ENCODE measurements at places on chromosomes 11 and 22.

GRCh38 chr11:2751523-2752203, 51.9 kb upstream of the KCNQ1OT1 start:
- DNase-seq: no peak

GRCh38 chr22:22936180-22936914, 48.7 kb downstream of the IGLL5 start:
- DNase-seq: no peak

GRCh38 chr11:66728693-66729385, at the start of gene SPTBN2:
Gene SPTBN2, minus strand, starts transcription at chr11:66729216. Its CDS starts 7,976 bp downstream, at chr11:66721240.
- no peak for DNase-seq

DNA sequence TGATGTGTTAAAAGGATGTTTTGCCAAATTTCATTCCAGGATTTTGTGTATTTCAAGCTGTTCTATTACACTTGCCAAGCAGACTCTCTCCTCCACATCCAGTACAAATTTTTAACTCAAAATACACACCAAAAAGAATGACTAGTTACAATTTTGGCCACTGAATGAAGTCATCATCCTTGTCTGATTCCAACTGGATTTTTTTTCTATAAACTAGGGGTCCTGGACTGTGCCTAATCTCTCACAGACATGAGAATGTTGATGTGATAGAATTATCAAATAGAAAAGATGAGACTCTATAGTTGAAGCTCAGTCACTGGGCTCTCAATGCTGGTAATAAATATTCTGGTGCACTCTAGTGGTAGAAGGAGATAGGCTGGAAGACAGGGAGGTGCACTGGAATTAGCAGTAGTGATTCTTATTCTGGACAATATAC, 85.8 kb downstream of the FANCF start:
- peak; percentile 7 for DNase-seq

DNA sequence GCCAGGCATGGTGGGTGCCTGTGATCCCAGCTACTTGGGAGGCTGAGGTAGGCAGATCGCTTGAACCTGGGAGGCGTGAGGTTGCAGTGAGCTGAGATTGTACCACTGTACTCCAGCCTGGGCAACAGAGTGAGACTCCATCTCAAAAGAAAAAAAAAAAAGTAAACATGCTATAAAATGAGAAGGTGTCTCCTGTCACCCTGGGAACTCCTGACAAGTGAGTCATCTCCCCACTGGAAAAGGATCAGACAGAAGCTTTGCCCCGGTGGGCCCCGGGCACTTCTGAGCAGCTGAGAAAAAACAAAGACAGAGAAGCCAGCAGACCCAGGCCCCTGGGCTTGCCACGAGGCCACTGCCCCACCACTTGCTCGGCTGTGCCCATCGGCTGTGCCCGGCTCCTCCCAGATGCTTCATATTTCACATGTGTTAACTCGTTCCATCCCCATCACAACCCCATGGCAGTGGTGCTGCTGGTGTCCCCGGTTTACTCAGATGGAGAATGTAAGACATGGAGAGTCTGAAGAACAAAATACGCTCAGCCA, 22.3 kb downstream of the TTLL1 start:
- DNase-seq: no peak

DNA sequence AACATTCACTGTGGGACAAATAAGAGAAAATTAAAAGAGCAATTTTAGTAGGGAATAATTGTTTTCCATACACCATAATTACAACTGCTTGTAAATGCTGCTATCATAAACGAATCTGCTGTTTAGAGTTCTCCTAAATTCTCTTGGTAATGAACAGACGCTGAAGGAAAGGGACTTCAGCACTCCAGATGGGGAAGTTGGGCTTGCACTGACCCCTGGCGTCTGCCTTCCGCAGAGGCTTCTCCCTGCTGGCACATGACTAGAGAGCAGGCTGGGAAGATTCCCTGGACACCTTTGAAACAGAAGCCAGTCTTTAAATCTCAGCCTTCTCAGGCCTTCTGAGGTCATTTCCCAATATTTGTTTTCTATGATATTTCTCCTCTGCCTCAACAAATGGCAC, 84.1 kb downstream of the NXPE2 start:
- peak; percentile 51 for DNase-seq

- DNase-seq: no peak
Observed at GRCh38 chr11:76553554-76554476, 109.0 kb downstream of the EMSY start.

GRCh38 chr11:61367406-61367805, 5.2 kb downstream of the TMEM138 start:
- no peak for DNase-seq

- DNase-seq: no peak
Observed at GRCh38 chr22:17343766-17344165, 25.5 kb upstream of the CECR2 start.

- no peak for DNase-seq
Observed at GRCh38 chr22:35400501-35400790, 506 bp downstream of the MCM5 start.

DNA sequence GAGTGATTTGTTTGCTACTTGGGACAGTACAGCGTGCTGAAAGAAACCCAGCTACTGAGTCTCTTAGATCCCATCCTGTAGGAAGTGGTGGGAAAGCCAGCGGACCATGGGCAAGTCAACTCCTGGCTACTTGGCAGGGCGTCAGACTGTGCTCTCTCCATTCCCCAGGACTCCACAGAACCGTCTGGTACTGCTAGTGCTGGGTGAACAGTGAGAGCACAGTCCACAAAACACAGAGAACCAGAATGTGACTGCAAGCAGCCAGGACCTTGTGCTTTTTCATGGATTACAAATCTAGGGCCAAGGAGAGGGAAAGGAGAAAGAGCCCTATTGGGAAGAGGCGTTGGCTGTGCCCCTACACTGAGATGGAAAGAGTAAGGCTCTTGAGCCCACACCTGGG, 10.2 kb downstream of the BID start:
- DNase-seq: no peak

DNA sequence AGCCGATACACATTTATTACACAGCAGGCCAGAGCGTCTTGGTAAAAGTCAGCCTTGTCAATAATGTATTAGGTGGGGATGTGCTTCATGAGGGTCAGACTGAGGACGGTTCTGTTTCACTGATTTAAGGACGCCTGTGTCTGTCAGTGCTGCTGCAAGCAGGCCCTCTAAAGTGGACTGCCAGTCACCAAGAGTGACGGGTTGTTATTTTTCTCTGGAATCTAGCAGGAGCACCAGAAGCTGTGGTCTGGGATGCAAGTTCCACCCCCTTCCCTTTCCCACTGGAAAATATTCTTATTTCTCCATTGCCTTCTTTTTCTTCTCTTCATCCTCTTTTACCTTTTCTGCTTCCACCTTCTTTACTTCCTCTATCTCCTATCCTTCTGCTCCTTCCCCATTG, 191.2 kb upstream of the NCAM1 start:
- DNase-seq: no peak

DNA sequence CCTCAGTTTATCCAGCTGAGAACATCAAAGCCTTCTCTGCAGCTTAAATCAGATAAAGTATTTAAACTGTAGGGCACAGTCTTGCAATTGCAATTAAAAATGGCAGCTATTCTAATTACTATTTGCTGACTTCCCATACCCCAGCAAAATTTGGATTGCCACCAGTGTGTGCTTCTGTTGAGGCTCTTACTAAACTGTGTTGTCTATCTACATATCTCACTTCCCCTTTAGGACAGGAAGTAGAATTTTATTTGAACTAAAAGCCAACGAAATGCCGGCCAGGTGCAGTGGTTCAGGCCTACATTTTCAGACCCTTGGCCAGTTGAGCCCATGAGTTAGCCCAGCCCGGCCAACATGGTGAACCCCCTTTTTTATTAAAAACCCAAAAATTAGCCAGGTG, 7.1 kb downstream of the SAA4 start:
- DNase-seq: no peak

GRCh38 chr11:125941619-125942611, 3.9 kb upstream of the VSIG10L2 start:
- DNase-seq: no peak

GRCh38 chr22:41913842-41914534, 886 bp downstream of the SHISA8 start:
- no peak for DNase-seq

All from left renal pelvis (tissue), 4 donors.